Stimulated activated CD4-positive, alpha-beta T cell treated with anti-CD3 and anti-CD28 coated beads, Interleukin-1b, Interleukin-23, amount 100 ng/mL, for 4 hours (primary cell): ENCODE measurements at places on chromosomes 16 and 17.

- DNase-seq = no peak
Measured at GRCh38 chr17:16986391-16986790, 14.5 kb upstream of the TNFRSF13B start.

DNA sequence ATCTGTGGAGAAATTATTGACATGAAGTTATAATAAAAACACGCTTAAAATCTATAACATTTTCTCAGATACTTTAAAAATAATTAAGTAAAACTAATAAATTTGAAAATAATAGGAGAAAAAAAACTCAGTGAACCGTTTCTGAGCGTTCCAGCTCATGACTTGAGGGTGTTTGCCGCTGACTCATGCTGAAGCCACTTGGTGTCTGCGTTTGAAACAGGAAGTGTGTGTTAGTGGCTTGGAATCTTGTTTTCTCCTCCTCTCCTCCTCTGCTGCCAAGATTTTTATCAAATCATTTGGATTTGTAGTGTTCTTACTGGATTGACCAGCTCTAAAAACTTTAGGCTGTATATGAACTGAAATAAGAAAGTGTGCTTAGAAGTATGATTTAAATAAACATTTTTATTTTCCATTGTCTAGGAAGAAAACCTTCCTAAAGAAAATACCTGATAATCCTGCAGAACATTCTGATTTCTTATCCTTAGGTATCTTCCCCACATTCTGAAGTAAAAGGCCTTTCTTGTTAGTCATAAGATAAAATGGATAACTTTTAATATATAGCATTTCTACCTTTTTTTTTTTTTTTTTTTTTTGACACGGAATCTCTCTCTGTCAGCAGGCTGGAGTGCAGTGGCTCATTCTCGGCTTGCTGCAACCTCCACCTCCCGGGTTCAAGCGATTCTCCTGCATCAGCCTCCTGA, 30.8 kb downstream of the USP10 start:
- no peak for DNase-seq

GRCh38 chr17:19996086-19996485, 13.1 kb upstream of the SPECC1 start:
- DNase-seq = no peak

- no peak for DNase-seq
Measured at GRCh38 chr17:62681939-62682381, 54.5 kb downstream of the MRC2 start.
